Occipital lobe (tissue), 3 donors: ENCODE measurements at places on chromosomes 7 and 10.

DNA sequence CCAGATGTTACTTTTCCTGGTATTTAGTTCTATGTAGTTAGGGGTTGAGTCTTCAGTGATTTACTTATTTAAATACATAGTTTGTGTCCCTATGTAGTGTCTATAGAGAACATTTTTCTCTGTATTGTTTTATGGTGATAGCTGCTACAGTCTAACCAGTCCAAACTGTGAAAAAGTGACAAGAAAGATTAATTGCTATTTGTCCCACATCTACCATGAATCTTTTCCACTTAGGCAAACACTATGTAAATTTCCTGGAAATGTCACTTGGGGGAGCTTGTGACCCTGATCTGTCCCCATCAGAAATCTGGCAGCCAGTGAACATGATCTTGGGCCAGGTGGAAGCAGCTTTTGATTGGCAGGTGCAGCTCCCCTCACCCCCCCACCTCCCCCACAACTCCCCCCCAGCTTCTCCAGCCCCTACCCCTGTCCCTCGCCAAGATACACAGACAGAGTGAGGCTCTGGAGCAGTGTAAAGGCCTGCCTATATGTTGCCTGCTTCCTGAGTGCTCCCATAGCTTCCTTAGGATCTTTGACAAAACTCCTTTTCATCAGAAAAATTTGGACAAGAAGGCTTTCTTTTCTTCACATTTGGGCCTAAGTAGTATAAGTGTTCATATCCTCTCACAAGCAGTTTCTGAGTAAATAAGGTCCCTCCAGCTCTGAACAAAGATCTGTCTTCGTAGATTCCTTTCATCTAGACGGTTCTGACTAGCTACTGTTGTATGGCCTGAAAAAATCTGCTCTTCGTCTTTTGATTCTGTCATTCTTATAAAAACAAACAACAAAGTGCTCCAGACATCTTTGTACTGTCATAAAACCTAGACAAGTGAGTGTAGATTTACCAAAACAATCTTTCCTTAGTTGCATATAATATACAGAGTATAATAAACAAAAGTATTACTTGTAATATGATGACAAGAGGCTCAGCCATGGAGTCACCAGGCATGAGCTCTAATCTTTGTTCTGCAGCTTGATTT, 31.5 kb upstream of the SLC13A1 start:
- DNase-seq: no peak

GRCh38 chr10:60237977-60238758, 151.5 kb downstream of the ANK3 start:
- DNase-seq: no peak

GRCh38 chr10:77898323-77899079, 28.1 kb downstream of the DLG5 start:
- no peak for DNase-seq

DNA sequence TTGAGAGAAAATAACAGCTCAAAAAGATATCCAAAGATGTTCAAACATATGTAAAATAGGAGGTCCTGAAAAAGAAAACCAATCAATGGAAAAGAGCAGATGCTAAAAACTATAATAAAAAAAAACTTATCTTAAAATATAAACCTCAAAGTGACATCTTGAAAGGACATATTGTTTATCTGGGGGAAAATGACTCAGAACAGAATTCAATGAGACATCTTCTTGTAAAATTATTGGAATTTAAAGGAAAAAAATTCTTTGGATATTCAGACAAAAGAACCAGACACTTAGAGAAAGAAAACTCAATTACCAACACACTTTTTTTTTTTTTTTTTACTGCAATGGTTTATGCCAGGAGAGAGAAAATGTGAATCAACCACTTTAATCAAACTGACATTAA, 58.9 kb downstream of the NAMPT start:
- DNase-seq: no peak

DNA sequence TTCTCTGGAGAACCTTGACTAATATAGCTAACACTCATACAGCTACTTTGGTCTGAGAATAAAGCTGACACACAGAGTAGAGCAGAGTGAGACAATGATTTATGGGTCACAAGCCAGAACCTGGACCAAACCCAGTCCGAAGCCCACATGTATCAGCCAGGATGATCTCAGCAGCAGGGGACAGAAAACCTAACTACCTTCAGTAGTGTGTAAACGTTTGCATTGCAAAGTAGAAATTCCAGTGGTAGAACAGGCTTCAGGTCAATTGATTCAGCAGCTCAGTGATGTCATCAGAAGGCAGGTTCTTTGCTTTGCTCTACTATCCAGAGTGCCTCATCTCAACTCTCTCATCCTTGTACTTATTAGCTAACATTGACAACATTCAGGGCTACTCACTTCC, 62.5 kb upstream of the PALS2 start:
- no peak for DNase-seq

- no peak for DNase-seq
These were observed 225.6 kb downstream of the AHR start for GRCh38 chr7:17523813-17524739.

DNA sequence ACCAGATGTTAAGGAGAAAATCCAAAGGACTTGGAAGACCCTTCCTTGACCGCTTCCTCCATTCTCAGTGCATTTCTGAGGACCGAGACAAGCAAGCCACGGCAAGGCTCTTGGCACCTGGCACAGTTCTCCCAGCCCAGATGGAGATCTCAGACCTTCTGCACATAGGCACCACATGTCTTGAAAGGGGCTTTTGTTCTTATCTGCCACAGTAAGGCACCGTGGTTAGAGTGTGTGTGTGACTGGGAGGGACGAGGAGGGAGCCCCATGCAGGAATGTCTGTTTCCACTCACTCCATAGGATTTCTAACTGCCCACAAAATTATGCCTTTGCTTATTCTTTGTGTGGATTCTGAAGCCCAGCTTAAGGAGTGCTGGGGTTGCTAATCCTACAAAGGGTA, 10.3 kb upstream of the WDR86 start:
- DNase-seq: no peak

DNA sequence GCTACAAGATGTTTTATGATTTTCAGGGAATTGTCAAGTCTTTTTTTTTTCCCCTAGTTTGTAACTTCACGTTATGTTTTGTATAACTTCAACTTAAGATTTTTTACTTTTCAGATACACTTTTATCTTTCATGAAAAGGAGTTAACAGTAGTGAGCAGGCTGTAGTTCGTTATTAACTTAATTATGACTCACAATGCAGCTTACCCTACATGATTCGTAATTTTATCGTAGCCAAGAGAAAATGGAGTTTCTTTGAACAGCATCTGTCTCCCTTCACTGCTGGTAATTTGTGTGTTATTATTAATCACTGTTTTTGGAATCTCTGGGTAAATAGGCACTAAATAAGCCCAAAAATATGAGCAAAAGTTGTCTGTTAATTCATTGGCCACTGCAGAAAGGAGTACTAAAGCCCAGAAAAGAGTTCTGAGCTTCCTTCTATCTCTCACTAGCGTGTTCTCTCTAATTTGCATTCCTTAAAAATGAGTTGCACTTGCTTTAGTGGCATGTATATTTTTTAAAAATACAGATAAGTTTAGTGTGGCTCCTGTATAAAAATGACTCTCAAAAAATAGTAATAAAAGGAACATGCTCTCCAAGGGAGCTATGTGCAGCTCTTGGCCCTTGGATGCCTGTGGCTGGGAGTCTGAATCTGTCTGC, 36.1 kb downstream of the RALA start:
- DNase-seq: no peak

- no peak for DNase-seq
These were observed 464.1 kb downstream of the SUGCT start for GRCh38 chr7:40598915-40599314.

DNA sequence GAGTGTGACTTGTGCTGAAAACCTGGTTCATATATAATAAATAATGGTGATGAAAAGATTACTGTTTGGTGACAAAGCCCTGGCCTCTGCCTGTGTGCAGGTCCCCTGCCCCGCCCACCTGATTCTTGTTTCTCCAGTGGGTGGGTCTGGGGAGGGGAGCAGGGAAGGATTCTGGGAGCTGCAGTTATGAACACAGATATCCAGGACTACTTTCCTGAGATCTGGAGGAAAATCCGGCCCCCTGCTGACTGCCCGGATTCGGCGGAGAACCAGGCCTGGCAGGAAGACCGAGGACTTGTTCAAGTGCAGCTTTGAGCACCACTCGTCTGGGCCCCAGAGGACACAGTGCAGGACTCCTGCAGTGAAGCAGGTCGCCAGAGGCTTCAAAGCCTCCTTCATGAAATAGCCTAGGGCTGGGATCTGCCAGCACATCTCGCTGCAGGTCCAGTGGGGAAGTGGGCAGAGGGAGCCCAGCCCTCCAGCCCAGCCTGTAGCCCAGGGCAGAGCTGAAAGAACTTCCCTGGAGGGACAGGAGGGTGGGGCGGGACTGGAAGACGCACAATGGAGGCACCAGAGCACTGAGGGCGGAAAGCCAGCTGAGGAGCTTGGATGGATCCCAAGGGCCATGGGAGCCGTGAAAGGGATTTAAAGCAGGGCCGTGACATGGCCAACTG, 7.0 kb downstream of the ATP6V0E2 start:
- DNase-seq: peak; percentile 57

DNA sequence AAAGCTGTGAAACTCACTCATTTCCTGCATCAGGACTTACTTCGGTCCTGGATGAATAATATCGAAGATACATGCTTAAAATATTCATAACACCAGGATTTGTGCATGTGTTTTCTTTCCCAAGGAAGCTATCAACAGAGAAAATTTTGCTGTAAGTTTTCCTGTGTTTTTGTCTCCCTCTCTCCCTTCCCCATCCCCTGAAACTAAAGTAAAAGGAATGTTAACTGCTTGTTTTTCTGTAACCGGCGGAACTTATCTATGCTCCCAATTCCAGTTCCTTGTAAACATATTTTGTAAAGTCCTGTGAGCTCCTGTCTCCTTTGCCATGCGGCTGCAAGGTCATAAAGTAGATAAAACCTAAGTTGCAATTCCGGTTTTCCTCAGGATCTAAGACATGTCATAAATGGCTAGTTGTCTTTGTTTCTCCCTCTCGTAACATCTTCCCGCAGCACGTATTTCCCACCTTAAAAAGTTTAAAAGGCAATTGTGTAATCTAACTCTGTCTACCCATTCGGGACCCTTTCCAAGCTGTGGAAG, 79.0 kb upstream of the POM121L12 start:
- DNase-seq: no peak
